ENCODE measurements at places on chromosomes 6 and 20.

DNA sequence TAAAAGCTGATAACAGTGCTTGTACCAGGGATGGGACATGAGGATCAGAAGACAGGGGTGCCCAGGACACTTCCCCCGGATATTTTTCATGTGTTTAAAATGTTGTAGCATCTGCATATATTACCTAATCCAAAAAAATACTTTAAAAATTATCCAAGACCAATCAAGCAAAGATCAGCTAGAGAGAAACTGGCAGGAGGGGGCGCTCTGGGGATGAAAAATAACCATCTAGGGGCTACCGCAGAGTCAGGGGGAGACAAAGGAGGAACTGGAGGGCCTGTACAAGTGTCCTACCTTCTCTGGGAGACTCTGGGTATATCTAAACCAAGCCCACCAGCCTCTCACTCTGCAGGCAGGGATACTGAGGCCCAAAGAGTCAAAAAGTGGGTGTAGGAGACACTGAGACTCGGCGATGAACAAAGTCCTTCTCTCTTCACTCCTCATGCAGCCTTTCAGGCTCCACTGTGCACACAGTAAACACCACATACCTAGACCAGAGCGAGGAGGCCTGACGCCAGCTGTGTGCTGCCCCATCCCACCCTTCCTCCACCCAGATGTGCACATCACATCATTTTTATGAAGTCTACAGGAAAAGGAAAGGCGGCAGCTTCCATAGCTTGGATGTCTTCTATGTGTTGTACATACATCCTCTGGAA, 9.8 kb downstream of the RIMS4 start:
- DNase-seq = no peak

DNA sequence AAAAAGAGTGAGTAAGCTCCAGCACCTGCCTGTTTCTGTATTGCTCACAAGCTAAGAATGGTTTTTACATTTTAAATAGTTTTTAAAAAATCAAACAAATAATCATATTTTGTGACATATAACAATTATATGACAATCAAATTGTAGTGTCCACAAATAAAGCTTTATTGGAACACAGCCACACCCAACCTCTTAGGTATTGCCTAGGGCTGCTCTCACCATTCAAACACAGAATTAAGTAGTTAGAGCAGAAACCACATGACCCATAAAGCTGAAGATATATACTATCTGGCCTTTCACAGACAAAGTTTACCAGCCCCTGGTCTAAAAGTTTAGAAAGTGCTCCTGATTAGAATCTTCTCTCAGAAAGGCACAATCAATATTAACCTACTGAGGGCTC, 11.2 kb downstream of the TNFRSF21 start:
- DNase-seq = no peak

DNA sequence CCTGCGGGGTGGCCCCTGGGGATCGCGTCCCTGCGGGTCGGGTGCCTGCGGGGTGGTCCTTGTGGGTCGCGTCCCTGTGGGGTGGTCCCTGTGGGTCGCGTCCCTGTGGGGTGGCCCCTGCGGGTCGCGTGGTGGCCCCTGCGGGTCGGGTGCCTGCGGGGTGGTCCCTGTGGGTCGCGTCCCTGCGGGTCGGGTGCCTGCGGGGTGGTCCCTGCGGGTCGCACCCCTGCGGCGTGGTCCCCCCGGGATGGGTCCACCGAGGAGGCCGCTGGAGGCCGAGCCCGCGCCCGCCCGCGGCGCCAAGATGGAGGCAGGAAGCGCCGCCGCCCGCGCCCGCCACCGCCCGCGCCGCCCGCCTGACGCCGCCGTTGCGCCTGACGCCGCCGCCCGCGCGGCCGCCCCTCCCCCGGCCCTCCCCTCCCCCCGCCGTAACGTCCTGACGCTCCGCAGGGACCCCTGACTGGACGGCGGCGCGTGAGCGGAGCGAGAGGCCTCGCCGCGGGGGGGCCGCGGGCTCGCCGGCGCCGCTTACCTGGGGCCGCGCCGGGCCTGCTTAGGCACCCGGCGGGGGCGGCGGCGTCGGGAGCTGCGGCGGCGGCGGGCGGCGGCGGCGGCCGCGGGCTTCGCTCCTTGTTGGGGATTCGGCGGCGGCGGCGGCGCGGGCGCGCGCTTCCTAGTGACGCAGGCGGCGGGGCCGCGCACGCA, at the start of gene GMEB2:
Gene GMEB2 (minus strand): TSS at position 678 of the 705 bp plus-strand sequence. CDS start 7,704 bp downstream, outside the sequence.
- peak; percentile 85 for DNase-seq

DNA sequence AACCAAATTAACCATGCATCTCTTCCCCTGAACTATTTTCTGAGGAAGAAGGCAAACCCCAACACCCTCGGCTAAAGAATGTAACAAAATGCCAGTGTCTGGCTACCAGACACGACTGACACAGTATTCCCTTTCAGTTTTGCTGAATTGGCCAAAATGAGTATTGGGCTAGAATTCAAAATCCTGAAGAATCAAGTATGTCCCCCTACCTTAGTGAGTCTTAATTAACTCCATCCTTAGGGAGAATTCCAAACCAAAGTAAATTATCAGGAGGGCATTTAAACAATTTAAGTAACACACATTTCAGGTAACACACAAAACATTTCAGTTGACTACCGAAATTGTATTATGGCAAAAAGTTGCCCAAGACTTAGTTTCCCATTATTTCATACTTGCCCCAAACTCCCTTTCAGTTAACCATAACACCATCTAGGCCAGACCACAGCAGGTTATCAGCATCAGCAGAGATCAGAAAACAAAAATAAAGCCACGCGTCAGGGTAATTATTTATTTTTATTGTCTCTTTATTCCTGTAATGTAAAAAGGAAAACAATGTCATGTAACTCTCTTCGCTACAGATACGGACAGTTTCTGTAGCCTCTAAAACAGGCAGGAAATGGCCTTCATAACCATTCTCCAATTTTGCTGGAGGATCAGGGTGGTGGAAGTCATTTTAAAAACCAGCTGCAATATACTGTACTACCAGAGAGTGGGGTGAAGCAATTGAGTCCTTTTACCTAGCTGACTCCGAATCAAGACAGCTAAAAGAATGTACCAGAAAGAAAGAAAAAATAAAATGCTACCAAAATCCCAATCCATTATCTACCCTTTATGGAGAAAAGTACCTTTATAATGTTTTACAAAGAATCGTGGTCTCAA, 1.9 kb downstream of the SNX5 start:
- DNase-seq = peak; percentile 51

DNA sequence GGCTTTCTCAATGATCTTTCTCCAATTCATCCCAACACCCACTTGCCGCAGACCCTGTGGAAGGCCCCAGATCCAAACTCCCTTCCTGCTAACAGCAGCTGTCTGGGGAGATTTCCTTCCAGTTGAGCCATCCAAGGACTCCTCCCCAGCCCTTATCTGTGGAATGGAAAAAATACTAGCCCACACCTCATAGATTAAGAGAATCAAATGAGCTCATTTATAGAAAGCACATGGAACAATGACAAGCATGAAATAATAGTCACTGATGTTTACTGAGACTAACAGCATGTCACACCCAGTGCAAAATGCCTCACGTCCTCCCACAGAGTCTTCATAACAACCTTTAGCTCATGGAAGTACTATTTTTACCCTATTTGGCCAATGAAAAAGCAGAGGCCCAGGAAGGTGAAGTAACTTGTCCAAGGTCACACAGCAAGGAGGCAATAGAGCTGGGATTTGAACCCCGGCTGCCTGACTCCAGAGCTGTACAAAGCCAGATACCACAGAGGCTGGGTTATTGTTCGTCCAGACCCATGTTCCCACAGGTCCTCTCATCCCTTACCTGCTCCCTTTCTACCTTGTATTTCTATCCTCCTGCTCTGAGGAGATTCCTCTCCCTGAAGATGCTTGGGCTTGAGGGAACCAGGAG, 23.4 kb upstream of the PTGIS start:
- no peak for DNase-seq
